ENCODE measurements at places on chromosomes 16 and 17.
A peak's percentile ranks its signal among the peaks of the same experiment; 100 is the strongest.

- DNase-seq = no peak
Measured at GRCh38 chr16:75105306-75106061, 11.1 kb downstream of the LDHD start.

GRCh38 chr17:16516594-16517051 lies 24.6 kb upstream of the LRRC75A start:
- peak; percentile 89 for DNase-seq

- no peak for DNase-seq
Measured at GRCh38 chr17:36498155-36498554, 11.7 kb downstream of the ZNHIT3 start.

DNA sequence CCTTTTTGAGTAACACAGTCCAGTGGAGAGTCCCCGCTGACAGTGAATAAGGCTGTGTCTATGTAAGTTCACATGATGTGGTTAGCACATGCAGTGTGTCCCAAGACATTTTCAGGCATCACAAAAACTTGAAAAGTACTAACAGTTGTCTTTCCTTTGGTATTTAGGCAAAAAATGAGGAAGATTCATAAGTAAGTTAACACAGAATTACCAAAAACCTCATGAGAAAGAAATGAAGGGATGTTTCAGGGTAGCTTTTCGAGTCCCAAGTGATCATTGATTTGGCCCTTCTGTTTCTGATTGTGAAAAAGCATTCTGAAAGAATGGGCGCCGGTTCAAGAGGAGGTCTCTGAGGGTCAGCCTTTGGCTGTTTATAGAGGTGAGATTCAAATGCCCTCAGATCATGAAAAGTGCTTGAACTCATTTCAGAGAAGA lies 529 bp upstream of the ASPA start:
- no peak for DNase-seq

GRCh38 chr17:76369804-76370203 lies 14.6 kb upstream of the SPHK1 start:
- DNase-seq = peak; percentile 42

- peak; percentile 11 for DNase-seq
Measured at GRCh38 chr17:73952480-73953205, 250.8 kb upstream of the RPL38 start.

DNA sequence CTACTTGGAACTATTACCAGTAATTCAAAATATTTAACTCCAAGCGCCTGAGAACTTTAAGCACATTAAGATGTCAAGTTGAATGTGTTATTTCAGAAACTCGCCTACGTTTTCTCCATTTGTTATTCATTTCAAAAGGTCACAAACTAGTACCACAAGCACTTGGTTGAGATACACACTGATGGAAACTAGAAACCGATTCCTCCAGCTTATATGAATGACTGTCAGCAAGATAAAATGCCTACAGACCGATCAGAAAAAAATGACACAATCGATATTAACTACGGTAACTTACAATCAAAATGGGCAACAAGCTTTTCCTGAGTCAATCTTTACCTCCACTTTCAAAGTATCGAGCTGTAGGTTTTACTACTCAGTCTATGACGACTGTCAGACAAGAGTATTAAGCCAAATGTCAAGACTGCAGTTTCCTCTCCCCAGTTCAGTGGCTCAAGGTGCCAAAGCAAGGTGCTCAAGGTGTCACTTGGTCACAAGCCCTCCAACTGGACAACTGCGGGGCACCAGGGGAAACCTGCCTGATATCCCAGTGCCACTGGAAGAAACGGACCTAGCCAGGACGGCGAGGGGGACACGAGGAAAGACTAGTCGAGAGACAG lies 678 bp downstream of the SRP68 start:
- DNase-seq = no peak

- no peak for DNase-seq
Measured at GRCh38 chr17:6035801-6036394, 34.3 kb upstream of the WSCD1 start.

DNA sequence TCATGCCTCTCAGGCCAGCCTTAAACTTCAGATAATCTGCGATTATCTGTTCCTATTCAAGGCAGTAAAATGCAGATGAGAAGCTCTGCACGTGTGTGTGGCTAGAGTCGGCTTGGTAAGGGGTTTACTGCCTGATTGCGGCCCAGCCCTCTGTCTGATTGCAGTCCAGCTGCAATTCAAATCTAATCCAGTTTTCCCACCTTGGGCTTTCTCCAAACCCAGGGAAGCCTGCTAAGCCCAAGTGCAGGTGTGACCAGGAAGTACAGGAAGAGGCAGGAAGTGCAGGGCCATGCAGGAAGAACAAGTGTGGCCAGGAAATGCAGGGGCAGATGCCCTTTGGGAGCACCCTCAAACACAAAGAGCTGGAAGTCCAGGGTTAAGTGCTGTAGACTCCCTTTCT lies 314.9 kb downstream of the CEP112 start:
- DNase-seq = no peak

- DNase-seq = no peak
Measured at GRCh38 chr17:69561462-69561861, 147.0 kb downstream of the MAP2K6 start.

GRCh38 chr16:8742068-8742467 lies 55.4 kb downstream of the TMEM186 start:
- DNase-seq = no peak

DNA sequence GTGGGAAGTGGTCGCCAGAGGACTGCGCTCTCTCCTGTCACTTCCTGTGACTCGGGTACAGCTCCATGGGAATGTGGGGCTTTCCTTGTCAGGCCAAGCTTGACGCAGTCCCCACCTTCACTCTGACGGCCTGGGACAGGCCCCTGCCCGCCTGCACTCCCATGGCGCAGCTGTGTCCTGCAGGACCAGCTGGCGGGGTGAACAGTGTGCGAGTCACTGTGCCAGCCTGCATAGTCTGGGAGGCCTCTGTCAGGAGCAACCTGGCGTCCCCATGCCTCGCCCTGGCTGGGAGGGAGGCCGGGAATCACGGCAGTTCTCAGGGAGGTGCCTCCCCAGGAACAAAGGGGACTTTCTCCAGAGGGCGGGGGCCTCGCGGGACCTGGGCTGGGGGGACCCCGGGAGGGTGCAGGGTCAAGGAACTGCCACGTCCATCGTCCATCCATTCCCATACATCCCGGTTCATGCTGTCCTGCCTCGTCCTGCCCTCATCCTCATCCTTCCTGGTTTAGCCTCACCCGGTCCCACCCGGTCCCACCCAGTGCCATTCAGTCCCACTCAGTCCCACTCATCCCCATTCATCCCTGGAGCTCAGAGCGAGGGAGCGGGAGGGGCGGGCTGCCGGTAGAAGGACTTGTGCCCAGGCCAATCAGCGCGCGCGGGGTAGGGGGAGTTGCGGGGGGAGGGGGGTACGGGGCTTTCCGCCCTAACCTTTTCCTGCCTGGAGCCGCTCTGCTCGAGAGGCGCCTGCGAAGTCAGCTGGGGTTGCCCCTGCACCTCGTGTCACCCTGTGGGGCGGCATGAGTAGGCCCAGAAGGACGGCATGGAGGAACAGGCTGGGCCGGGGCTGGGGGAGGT lies 13.4 kb downstream of the FLYWCH1 start:
- DNase-seq = no peak

DNA sequence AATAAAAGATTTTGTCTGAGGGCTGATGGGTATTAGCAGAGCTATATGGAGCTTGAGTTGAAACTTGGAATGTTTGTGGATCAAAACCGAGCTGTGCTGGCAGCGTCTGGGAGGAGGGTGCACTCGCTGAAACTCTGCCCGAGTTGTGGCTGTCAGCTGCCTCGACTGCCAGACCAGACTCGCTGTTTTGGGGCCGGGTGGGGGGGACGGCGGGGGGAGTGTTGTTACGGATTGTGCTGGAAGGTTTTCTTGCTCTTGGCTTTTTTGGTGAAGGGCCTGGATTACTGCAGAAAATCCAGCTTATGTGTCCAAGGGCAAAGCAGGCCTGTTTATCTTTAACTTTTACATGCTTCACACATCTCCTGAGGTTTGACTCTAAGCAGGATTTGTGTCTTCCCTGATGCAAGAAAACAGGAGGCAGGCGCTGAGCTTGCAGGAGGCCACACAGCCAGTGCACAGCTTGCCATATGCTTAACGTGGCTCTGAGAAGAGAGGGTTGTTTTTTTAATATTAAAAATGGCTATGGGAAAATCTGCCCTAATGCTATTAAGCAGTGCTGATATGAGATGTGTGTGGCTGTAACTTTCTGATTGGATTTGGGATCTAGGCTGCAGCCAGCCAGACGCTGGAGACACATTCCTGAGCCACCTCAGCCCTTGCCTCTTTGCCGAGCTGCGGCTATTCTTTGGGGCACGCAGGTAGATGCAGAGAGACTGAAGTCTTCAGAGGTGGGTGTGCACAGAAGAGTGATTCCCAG lies 20.5 kb upstream of the RPTOR start:
- DNase-seq = no peak

DNA sequence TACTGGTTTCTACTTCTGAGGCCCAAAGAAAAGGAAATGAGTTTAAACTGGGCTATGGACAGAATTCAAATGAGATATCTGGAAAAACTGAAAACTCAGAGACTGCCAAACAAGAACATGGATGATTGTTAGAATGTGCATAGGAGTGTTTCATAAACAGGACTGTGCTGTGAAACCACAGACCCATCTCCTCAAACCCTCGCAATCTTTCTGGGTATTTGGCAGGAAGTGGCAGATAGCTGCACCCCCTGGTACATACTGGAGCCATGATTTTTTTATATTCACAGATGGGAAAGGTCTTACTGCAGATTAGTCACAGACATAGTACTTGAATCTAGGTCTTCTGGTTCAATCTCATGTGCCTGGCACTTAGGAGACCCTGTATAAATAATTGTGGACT lies 145.0 kb downstream of the CCDC182 start:
- DNase-seq = no peak

GRCh38 chr17:30334421-30334820 lies 564 bp upstream of the TMIGD1 start:
- DNase-seq = peak; percentile 48

GRCh38 chr16:67158637-67159600 lies 790 bp downstream of the TRADD start:
- peak; percentile 49 for DNase-seq

DNA sequence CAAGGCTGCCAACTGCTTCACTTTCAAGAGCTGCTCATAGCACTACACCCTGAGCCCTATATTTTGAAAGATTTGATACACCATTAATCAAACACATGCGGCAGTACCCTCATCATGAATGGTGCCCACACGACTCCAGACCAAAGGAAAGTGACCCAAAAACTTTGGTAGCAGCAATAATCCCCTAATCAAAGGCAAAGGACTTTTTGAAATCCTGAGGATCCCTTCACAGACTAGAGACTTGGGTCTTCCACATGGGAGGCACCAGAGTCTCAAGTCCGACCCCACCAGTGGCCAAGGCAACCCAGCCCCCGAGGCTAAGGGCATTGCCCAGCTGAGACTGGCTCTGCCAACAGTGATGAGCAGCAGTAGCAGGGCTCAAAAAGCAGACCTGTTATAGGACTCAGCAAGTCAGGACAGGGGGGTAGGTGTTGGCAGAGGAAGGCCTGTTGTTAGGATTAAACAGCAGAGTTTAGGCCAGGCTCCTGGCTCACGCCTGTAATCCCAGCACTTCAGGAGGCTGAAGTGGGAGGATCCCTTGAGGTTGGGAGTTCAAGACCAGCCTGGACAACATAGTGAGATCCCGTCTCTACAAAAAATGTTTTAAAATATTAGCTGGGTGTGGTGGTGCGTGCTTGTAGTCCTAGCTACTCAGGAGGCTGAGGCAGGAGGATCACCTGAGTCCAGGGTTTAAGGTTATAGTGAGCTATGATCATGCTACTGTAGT lies 3.2 kb downstream of the TRIM25 start:
- no peak for DNase-seq

DNA sequence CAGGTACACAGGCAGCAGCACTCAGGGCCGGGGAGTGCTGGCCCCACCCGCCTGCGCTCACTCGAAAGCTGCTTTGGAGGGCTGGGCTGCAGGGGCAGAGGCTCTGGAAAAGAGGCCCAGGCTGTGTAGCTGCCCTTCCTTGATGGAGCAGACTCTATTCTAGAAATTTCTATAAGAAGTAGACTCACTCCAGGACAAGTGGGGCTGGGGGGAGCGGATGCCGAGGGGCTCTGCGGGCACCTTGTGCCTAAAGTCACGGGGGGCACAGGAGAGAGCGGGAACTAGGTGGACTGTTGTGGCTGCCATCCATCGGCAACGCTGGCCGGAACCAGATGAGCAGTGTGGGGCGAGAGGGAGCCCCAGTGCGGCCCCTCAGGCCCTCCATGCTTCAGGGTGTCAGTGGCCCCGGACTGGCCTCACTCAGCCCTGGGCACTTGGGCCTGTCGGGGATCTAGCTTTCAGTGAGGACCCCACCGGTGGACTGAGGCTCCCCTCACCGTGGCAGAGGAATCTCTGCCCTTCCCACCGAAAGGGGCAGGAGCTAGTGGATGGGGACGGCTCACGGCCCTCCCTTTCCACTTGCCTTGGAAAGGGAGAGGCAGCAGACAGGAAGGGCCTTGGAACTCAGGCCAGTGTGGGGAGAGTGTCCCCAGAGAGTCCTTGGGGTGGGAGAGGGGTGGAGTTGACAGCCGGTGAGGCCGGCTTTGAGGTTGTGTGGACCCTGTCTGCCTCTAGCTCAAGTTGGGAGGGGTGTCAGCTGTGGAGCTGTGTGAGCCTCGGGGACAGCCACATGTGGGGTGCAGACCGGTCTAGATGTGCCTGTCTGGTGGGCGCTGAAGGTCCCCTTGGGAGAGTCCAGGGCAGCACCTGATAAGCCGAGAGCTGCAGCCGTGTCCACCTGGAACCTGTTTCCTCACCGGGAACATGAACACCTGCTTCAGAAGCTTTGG lies 16.6 kb downstream of the ENDOV start:
- no peak for DNase-seq

- peak; percentile 80 for DNase-seq
Measured at GRCh38 chr16:27408012-27408601, 6.1 kb downstream of the IL21R start.

DNA sequence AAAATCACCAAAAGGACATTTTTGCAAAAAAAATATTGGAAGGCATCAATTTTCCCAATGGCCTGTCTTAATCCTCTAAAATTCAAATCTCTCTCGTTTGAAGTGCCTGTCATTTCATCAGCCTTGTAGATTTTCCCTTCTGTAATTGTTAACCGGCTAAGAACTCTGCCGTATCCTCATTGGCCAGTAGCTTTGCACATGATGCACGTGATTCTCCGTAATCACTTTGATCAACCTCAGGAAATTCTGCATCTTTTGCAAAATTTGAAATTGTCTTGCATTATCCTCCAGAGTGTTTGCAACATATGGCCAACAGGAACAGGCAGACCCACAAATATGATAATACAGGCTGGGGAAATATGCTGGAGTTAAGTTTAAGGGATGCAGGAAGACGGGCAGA lies 184.2 kb upstream of the RPL38 start:
- DNase-seq = no peak

DNA sequence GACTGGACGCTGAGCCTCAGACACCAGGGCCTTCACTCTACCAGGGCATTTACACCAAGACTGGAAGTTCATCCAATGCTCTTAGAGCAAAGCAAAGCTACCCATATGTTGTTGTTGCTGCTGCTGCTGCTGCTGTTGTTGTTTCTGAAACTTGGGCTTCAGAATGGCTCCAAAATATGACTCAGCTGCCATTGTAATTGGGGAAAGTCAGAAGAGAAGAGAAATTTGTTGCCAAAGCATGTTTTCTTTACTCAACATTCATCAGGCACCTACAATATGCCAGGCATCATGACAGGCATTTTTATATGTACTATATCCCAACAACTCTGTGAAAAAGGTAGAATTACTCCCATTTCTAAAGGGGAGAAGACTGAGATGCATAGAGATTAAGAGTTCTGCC lies 11.9 kb downstream of the KRT32 start:
- DNase-seq = peak; percentile 7

GRCh38 chr16:87140211-87141200 lies 176.7 kb downstream of the C16orf95 start:
- DNase-seq = no peak

GRCh38 chr17:16872351-16873173 lies 99.4 kb downstream of the TNFRSF13B start:
- DNase-seq = peak; percentile 30

All from fibroblast of skin of back (primary cell).